ENCODE measurements at places on chromosomes 3 and 15.
A peak's percentile ranks its signal among the peaks of the same experiment; 100 is the strongest.

DNA sequence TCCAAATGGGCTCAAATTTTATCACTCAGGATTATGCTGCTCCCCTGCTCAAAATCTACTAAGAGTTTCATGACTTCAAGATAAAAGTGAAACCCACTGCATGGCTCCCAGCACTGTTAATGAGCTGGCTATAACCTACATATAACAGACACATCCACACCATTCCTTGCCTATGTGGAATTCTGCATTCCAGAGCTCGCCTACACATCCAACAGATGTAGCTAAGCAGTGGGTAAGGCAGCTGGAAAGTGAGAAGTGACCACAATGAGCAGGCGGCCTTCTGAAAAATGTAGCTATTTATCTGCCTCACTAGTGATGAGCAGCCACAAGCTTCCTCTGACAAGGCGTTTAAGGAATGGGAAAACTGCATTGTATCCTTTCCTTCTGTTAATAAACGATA is 92.0 kb upstream of the TRIM42 start:
- DNase-seq: no peak

GRCh38 chr3:187960820-187961219 is 193.1 kb upstream of the LPP start:
- no peak for DNase-seq

DNA sequence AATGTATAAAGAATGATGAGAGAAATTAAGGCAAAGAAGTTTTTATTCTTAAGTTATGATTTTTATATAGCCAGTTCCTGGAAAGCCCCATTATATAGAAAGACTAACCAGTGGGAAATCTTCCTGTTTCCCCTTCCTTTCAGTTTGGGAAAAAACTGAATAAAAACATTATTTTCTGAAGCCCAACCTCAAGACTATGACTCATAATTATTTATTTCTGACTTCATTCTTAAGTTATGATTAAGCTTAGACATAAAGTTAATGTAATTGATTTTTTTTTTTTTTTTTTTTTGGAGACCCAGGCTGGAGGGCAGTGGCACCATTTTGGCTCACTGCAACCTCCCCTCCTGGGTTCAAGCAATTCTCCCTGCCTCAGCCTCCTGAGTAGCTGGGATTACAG is 55.8 kb downstream of the TRPC1 start:
- DNase-seq: no peak

DNA sequence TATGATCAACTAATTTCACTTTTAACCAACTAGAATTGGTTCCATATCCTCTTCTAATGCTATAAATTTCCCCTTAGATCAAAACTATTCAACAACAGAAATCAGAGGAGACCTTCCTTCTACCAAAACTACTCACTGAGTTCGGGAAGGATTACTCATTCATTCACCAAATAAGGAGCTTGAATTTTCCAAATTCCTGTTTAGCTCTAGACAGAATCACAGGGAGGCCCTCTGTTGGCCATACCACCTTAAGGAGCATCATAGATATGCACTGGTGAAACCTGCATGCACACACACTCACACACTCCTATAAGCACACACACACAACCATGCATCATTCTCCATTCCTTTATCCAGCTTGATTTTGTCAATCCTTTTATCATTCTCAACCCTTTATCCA is 49.0 kb downstream of the SUCLG2 start:
- DNase-seq: no peak

DNA sequence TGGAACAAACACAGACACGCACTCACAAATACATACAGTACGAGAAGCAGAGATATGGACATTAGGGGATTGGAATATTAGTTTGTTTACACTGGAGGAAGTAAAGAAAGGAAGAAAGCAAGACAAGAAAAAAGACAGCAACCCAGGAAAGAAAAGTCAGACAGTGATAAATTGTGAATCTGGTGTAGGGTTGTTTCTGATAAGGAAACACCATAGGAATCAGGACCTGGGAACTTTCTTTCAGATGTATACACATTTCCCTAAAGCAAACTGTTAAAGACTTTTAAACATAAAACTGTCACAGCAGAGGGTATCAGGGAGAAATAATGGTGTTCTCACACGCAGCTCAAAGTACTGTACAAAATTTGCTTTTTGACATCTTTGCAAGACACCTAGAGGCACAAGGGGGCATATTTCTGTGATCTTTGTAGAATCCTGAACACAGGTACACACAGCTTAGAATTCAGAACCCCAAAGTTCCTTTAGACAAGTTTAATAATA is 153.7 kb downstream of the TUSC7 start:
- no peak for DNase-seq

GRCh38 chr15:71293723-71294122 is 178.5 kb downstream of the THSD4 start:
- no peak for DNase-seq

DNA sequence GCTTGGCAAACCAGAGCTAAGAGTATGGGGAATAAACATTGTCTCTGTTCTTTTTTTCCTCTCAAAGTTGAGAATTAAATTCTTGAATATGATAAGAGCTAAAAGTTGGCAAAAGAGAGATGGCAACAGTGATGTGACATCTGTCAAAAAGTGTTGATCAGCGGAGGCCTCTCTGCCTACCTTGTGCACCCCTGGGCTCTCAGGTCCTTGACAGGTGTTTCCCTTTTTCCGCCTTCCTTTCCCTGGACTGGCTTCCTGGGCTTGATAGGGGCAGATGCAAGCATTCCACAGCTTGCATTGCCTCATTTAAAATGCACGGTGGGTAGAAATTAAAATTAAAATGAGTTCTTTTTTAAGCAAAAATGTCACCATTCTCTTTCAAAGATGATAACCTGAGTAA is 84.2 kb downstream of the NSUN3 start:
- no peak for DNase-seq

DNA sequence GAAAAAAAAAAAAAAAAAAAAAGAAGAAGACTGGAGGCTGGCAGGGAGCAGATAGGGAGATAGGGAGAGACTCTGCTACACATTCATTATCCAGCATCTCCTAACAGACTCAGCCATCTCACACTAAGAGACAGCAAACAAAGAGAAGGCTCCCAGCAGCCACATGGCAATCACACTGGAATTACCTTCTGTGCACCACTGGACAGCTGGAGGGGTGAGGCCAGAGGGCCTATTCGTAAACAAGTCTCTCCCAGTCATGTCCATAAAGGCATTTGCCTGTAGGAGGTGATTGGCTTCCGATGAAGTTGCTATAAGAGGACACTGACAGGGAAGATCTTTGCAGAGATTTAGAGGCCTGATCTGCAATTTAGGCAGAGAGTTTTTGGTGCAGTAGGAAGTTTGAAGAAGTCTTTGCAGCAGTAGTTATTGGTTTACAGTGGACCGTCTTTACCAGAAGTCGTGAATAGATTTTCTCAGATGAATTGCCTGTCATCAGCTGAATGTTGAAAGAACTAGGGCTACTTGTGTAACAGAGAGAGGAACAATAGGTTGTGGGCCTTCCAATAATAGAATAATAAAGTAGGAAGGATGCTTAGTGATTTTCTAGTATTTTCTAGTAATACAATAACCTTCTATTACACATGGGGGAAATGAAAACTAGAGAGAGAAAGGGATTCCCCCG is 89.7 kb downstream of the TP63 start:
- DNase-seq: no peak

DNA sequence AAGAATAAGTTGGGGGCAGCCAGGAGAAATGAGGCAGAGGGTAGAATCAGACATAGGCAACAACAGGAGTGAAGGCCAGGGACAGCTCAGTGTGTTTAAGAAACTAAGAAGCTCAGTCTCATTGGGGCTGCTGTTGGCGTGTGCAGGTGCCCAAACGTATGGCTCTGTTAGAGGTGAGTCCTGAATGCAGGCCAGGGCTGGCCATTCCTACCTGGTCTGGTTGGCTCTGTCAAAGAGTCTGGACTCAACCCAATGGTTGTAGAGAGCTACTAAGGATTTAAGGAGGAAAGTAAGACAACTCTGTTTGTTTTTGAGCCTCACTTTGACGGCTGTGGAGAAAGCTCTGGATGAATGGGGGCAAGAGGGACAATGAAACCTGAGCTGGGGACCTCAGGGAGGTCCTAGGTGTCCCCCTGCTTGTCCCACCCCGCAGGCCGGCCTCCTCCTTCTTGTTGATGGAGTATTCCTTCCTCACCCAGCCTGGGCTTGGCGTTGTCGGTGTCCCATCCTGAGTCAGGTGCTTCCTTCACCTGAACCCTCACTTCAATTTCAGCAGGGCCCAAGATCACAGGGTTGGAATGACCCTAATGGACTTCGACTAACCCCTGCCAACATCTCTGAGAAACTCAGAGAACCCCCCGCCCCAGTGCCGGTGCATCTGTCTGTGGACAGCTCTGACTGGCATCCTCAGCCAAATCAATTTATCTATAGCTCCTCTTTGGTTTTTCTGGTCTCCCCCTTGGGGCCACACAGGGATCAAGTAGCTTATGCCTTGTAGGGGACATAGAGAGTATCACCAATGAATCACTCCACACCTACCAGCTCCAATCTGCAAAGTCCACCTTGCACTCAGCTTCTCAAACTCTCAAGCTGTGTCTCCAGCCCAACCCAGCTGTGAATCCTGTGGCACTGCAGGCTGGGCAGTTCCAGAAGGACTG is 8.3 kb downstream of the ITGA11 start:
- DNase-seq: no peak

DNA sequence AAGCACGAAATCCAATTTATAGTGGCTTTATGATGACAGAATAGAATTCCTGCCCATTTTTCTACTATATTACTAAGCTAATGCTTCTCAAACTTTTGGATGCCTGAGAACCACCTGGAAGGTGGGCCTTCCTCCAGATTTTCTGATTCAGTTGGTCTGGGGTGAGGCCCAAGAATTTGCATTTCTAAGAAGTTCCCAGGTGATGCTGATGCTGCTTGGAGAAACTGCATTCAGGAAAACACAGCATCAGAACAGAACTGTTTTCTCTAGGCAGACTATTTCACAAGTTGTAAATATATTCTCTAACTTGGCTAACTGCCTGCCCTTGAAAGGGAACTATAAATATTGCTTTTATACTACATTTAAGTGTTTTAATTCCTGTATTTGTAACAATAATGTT is 644.9 kb upstream of the DPPA4 start:
- DNase-seq: no peak

DNA sequence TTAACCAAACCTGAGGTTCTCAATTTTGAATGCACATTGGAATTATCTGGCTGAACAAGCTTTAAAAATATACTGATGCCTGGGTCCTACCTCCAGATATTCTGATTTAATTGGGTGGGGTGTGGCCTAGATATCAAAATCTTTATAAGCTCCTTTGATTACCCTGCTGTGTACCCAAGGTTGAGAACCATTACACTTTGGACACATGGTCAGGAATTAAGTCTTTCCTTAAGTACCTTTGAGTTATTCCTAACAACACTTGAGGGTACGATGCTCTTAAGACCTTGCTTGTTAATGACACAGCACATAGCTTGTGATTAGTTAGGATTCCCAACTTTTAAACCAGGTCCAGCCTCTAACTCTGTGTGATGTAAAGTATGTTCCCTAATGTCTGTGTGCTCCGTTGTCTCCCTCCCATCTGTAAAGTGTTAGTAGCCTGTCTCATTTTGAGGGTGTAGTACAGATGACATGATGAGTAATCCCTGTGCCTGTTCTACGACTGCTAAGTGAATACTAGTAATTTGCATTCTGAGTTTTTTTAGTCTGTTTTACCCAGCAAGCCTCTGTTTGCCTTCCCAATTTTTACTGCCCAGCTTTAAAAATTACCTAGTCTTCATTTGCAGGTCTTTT is 154.9 kb downstream of the KLHL25 start:
- DNase-seq: no peak

GRCh38 chr3:38133209-38133556 is 3.7 kb downstream of the ACAA1 start:
- DNase-seq: no peak

DNA sequence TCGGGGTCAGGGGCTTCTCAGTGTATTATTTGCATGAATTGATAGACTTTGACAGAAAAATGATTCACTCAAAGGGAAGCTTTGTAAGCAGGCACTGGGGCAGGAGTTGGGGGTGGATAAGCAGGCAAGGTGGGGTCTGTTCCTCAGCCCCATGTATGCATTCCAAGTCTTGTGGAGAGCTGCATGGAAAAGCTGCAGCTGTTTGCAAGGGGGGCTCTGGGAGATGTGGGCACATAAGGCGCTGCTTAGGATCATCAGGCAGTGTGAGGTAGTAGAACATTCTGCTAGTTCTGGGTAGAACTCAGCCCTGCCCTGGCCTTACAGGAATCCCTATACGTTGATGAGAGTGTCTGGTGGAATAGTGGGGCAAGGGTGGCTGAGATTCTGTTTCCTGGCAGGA is 154.2 kb upstream of the LRIG1 start:
- DNase-seq: no peak

DNA sequence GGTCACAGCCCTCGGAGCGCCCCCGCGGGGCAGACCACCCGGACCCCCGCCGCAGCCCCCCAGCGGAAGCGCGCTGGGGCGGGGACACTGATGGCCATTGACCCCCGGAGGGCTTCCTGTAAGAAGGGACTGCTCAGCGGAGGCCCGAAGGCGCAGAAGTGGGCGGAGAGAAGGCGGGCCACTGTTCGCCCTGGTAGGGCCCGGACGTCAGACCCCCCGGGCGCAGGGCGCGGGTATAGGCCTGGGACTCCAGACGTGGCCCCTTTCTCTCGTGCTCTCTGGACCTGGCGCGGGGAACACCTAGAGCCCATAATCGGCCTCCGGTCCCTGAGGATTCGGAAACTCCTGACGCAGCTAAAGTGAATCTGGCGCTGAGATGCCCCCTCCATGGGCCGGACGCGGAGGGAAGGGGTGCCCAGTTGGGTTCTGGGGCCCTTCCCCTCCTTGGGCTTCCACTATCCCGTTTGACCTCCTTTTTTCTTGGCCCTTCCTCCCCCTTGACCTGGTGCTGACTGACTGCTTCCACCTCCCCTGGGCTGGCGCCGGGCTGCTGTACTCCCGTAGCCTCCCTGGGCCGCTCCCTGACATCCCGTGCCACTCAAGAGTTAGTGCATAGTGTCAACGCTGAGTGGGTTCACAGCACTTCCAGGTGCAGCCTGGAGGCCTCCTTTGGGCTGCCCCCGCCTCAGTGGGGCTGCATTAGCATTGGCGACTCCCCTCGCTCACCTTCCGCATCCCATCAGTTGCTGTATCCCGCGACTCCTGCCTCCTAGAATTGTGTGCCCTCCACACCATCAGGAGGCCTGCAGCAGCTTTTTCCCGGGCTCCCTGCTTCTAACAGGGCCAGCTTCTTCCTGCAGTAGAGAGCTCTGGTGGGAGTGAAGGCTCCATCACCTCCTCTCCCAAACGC is 694 bp downstream of the ABTB1 start:
- DNase-seq: no peak

GRCh38 chr3:71652781-71653413 is 69.4 kb upstream of the FOXP1 start:
- DNase-seq: peak; percentile 78

GRCh38 chr3:127746400-127747057 is 73.8 kb downstream of the ABTB1 start:
- no peak for DNase-seq
